ENCODE measurements at places on chromosomes 12 and 14.

DNA sequence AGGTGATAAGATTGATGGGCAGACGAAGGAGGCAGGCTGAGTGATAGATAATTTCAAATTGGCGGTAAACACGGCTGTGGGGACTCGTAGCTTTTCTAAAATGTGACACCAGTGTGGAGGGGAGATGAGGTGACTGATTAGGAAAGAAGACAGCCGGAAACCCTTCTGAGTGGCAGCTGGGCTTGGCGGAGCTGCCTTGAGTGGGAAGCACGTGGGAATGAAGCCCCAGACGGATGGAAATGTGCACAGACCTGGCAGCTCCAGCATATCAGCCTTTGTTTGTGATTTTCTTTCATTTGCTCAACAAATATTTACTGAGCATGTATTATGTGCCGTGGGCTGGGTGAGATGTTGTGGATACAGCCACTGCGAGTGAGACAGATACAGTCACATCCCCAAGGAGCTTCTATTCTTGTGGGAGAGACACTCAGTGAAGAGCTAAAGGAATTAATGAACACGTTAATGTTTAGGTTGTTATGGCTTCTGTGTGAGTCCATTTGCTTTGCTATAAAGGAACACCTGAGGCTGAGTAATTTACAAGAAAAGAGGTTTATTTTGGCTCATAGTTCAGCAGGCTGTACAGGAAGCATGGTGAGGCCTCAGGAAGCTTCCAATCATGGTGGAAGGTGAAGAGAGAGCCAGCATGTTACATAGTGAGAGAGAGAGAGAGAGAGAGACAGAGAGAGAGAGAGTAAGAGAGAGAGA is 65.5 kb upstream of the LHX5 start:
- no peak for DNase-seq

DNA sequence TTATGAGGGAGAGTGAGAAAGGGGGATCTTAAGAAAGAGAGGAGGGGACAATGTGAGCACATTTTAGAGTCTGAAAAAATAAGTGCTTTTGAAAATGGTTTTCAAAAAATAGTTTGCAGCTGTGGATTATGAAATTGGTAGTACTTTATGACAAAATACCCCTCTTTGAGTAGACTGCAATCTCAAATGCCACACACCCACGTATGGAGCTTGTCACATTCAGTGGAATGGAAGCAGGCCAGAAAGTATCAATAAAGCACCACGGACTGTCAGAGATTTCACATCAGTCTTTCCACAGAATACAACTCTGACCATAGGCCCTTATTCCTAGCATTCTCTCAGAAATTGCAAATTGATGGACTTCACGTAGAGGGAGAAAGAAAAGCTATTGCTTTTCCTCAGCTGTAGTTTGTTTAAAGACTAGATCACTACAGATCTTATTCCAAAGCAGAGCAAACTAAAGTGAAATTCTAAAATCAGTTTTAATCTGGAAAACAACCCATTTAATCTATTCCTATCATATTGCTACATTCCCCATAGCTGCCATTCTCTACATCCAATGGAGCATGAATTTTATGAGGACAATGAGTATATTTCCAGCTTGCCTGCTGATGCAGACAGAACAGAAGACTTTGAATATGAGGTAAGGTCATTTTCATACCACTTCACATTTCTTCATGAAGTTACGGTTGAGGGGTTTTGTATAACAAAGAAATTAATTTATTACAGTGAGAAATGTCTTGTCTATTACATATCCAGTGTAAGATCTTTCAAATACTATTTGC is 321.3 kb downstream of the PDZRN4 start:
- DNase-seq: no peak

DNA sequence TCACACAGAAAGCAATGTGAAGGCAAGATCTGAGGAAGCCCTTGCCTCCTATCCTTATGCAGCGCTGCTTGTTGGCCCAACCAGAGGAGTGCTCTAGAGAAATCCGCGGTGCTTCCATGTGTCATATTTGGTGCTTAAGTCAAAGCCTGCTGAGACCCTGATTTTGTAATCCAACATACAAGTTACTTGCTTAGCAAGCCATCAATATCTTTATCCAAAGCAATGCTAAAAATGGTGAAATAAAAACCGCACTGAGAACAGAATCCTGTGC is 250.0 kb downstream of the MED13L start:
- DNase-seq: no peak

- DNase-seq: no peak
These were observed 8.1 kb downstream of the DNAI7 start for GRCh38 chr12:25186788-25187402.

DNA sequence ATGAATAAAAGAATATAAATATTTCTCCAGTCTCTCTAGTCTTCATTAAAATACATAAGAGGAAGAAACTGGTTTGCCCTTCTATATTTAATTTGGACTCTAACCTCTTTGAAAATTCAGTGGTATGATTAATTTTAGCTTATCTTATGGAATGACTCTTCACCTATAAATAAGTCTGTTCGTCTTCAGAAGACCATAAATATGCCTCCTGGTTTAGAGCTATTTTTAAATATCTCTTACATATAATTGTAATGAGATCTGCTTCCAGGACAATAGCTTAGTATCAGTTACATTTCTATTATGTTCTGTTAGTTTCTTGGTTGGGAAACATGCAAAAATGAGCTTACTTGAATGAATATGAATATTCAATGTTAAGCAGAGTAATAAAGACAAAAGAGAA is 257.5 kb upstream of the HMGA2 start:
- no peak for DNase-seq

DNA sequence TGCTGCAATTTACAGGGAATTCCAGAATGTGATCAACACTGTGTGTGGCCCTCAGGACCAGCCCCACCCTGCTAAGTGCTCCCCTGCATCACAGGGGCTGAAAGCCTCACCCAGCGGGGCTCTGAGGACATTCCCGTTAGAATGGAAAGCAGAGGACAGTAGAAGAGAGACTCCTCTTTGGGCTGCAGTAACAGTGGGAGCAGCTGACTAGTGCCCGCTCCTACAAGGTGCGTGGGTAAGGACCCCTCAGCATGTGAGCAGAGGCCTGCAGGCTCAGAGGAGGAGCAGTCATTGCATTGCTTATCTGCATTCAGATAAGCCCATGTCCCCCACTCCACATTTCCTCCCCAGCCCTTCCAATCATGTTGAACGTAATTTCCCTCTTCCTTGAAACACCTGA is 120.1 kb downstream of the ITPR2 start:
- DNase-seq: no peak

DNA sequence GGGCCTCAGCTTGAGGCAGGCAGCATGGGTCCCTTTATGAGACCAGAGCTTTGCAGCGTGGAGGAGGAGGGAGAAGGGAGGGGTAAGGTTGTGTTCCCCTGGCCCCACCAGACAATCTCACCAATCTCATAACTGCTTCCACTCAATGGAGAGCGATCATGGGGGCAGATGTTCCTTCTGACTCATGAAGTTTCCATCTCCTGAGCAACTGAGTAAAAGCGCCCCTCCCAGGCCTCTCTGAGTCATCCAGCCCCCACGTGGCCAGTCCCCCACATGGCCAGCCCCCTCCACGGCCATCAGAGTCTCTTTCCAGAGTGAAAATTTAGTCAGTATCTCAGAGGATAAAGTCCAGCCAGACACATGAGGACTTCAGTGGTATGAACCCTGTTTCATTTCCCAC is 39.2 kb upstream of the PLXNC1 start:
- no peak for DNase-seq

DNA sequence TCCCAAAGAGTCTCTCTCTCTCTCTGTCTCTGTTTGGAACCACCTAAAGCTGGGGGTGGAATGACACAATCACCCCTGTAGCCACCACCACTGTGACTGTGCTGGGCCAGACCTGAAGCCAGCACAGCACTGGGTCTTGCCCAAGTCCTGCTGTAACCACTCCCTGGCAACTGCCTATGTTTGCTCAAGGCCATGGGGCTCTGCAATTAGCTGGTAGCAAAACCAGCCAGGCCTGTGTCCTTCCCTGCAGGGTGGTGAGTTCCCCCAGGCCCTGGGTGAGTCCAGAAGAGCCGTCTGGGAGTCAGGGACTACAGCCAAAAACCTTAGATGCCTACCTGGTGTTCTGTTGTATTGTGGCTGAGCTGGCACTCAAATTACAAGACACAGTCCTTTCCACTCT is 50.8 kb downstream of the DGLUCY start:
- DNase-seq: no peak

GRCh38 chr14:101315802-101316296 is 245.4 kb upstream of the DIO3 start:
- no peak for DNase-seq

DNA sequence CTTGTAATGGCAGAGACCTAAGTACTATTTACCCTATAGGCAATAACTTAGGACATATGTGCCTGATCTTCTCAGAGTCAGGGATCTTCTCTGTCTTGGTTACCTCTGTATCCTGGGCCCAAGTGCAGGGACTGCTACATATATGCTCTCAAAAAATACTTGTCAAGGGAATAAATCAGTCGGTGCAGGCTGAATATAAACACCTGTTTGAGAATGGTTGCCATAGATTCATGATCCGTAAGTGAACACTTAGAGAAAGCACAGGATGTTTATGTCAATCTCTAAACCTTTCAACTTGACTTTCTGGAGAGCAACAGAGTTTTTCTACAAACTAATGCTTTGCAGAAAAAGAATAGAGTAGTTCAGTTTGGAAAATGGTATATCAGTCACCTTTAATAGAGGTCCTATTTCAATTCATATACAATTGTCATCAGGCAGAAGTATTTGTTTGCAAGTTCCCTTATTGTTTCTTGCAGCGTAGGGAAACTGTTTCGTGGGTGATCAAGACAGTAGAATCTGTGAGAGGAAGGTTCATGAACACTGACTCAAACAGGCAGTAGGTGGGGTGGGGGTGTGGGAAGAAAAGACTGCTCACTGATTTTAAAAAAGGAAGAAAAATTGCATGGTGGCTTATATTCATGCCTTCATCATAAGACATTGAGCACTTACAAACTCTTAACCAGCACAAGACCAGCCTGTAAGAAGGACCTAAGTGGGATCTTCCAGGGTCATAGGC is 6.0 kb upstream of the UBE2N start:
- no peak for DNase-seq

- no peak for DNase-seq
These were observed 41.6 kb downstream of the NFKBIA start for GRCh38 chr14:35362911-35363374.

DNA sequence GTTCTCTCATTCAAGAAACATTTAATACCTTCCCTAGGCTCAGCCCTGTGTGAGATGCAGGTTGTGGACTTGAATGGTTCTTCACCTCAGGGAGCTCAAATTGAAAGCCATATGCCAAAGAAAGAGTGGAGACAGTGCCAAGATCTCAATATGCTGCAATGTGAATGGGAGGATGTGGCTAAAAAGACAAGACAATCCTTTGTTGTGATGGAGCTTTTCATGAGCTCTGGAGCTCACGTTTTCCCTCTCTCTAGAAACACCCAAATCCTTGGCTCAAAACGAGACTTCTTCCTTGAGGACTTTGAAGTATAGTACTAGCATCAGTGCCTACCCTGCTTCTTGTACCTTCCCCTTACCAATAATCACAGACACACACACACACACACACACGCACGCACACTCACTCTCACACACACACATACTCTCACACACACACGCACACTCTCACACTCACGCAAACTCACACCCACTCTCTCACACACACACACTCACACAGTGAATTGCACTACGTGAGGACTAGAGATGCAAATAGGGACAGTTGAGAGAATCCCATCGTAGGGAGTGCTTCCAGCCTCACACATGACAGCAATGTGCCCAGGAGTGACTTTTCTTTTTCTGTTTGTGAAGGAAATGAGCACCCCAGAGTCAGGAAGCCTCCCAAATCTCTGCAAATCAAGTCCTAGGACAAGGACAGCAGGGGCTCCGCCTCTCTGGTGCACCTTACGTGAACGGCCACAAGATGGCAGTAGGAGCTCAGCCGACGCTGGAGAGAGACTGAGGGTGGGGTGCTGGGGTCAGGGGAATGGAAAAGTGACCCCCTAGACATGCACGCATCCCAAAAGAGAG is 231.4 kb downstream of the PCNX1 start:
- peak; percentile 39 for DNase-seq

GRCh38 chr12:34600592-34601462 is 578.5 kb downstream of the ALG10 start:
- DNase-seq: no peak

- DNase-seq: no peak
These were observed 13.0 kb downstream of the CDKL1 start for GRCh38 chr14:50383618-50384225.

DNA sequence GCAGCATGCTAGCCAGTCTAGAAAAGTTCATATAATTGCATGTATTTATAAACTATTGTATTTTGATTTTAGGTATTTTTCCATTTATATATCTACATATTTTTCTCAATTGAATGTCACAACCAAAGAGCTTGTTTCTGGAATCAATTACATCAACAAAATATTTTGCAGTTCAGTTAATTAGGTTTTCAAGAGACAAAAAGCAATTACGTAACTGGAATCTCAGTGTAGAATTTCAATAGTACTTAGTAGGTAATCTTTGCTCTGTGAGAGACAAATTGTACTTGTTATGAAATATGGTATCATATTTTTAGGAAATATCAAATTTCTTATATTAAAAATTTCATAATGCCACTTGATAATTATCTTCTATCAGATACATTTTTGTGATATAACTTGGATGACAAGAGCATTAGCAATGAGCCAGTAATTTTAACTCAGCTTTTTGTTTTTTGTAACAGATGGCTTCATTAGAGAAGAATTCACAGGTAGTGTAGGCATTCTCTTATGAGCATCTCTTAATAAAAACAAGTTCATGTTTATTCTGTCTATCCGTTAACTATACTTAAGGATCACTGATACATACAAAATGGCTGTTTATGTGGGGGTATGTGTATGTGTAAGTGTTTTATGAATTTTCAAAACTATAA is 774.7 kb downstream of the C12orf50 start:
- DNase-seq: no peak

DNA sequence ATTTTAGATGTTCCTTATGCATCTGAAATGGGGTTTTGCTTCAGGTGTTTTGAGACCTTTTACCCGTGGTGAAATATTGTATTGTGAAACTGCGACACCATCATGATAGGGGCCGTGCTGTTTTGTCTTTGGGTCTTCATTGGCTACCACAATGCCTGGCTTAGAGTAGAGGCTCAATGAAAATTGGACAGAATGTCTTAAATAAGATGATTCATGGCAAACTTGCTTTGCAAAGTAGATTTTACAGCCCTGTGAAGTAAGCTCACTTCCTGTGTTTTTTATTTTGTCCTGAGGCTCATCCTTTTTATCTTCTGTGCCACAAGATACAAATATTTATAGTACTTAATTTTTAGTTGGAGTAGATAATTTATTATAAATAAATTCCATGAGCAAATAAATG is 111.3 kb upstream of the FRMD6 start:
- no peak for DNase-seq

All from right renal pelvis (tissue), 4 donors.